Naive B cell (primary cell): ENCODE measurements at places on chromosomes 3 and 15.

DNA sequence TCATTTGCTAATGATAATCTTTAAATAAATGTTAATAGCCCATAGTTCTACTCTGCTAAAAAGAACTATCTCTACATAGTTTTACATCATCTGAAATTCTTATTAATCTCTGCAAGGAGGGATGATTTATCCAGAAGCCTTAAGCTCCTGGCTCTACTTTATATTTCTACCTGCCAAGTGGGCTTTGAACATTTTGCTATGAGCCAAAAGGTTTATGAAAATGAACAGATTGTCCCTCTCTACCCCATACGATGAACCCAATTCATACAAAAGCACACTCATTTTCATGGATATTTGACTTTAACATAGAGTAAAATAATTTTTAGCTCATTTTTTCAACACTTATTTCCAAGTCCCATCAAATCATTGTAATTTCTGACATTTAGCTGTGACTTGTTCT, 611.0 kb downstream of the NSUN3 start:
- no peak for DNase-seq

GRCh38 chr3:43523454-43524053, 98.3 kb downstream of the ANO10 start:
- DNase-seq: no peak

- DNase-seq: no peak
Measured at GRCh38 chr3:197787412-197787811, 3.6 kb upstream of the LRCH3 start.

GRCh38 chr15:92714477-92715401, 59.2 kb upstream of the FAM174B start:
- peak; percentile 52 for DNase-seq

DNA sequence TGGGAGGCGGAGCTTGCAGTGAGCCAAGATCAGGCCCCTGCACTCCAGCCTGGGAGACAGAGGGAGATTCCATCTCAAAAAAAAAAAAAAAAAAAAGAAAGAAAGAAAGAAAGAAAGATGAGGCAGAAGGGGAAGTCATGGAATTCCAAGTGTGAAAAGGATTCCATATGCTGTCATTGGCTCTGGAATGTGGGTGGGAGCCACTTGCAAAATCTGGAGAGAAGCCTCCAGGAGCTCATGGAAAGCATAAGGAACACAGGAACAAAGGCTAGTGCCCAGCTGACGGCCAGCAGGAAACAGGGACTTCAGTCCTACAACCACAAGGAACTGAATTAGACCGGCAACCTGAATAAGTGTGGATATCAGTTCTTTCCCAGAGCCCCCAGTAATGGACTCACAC, 12.5 kb upstream of the TRAK1 start:
- DNase-seq: no peak

DNA sequence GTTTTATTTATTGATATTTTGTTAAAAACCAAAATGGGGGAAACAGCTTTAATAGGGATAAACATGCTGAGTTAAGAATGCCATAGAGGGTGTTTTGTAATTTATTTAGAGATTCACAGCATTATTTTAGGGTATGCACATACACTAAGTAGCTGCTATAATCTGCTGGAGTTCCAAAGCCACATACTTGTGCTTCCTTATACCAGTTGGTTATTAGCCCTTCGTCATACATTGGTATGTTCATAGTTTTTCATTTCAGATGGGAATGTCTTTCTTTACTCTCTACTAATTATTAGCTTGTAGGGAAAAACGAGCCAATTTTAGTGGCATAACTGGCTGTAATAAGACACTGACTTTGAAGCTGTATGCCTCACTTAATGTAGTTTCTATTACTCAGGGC, 74.9 kb downstream of the PFN2 start:
- no peak for DNase-seq

- no peak for DNase-seq
Measured at GRCh38 chr3:48270306-48270705, 29.4 kb downstream of the ZNF589 start.

GRCh38 chr15:66170042-66170441, 83.5 kb downstream of the MEGF11 start:
- DNase-seq: no peak

DNA sequence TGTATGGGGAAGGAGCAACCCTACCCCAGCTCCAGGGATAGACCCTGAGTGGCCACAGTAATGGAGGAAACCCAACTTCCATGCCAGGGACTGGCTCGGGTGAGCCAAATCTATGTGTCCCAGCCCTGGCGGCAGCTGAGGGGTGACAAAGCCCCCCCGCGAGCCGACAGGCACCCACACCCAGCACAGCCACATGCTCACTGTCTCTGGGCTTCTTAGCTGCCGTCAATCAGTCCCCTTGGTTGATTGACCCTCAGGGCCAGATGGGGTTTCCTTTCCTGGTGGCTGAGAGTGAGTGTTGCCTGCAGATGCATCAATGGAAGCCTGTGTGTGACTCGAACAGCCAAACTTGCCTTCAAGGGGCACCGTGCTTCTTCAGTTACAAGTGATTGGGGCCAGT, 2.1 kb upstream of the OCA2 start:
- no peak for DNase-seq

GRCh38 chr3:30642849-30643361, 36.5 kb downstream of the TGFBR2 start:
- no peak for DNase-seq

GRCh38 chr3:45409921-45410320, 21.5 kb downstream of the LARS2 start:
- DNase-seq: no peak

DNA sequence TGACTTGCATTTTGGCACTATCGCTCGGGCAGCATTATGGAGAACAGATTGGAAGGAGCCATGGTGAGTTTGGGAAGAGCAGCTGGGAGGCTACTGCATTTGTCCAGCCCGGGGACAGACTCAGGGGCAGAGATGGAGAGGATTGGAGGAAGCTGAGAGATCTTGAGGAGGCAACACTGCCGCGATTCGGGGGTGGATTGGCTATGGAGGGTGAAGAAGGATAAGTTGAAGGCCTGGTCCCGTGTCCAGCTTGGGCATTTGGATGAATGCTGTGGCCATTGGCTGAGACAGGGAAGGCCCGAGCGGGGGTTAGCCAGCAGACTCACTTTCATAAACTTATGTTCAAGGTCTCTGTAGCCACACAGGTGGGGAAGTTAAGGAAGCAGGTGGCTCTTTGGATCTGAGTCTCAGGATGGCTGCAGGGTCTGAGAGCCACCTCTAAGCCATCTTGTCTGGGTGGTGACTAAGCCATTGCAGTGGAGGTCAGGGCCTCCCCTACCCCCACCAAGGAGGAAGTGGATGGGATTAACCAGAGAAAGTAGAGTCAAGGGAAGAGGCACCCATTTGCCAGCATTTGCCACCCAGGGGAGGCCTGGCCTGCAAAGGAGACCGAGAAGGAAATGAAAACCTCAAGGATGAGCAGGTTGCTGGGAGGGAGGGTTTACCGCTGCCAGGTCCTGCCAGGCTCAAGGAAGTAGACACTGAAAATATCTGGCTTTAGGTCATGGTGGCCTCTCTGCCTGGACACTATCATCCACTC, 144.0 kb upstream of the TLE3 start:
- DNase-seq: no peak

DNA sequence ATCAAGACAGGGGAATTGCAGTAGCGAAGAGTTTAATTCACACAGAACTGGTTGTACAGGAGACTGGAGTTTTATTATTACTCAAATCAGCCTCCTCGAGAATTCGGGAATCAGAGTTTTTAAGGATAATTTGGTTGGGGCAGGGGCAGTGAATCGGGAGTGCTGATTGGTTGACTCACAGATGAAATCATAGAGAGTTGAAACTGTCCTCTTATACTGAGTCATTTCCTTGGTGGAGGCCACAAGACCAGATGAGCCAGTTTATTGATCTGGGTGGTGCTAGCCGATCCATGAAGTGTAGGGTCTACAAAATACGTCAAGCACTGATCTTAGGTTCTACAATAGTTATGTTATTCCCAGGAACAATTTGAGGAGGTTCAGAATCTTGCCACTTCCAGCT, 5.3 kb upstream of the ZNF770 start:
- no peak for DNase-seq
